Stimulated activated naive CD4-positive, alpha-beta T cell (primary cell): ENCODE measurements at places on chromosomes 6 and 20.
A peak's percentile ranks its signal among the peaks of the same experiment; 100 is the strongest.

DNA sequence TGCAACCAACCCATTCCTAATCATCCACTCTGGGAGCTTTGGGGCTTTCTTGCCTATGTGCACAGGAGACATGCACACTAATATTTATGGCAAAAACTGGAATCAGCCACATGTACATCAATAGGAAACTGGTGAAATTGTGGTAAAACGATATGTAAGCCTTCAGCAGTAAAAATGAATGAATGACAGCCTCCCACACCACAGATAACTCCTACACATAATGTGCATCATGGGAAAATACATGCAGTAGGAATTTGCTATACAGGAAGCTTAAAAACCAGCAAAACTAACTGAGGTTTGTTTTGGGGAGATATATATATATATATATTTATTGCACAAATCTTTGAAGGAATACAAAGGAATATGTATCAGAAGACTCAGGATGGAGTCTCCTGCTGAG, 47.6 kb downstream of the HLA-G start:
- DNase-seq, result no peak

- no peak for DNase-seq
Observed at GRCh38 chr20:32474717-32474966, 110.5 kb downstream of the NOL4L start.

- DNase-seq, result no peak
Observed at GRCh38 chr6:71510057-71510713, 221.6 kb downstream of the OGFRL1 start.

GRCh38 chr20:37326666-37327065, 19.3 kb upstream of the SRC start:
- DNase-seq, result no peak

- no peak for DNase-seq
Observed at GRCh38 chr6:14035071-14035847, 82.3 kb upstream of the CD83 start.

GRCh38 chr6:1424306-1424927, 35.0 kb downstream of the FOXF2 start:
- no peak for DNase-seq

DNA sequence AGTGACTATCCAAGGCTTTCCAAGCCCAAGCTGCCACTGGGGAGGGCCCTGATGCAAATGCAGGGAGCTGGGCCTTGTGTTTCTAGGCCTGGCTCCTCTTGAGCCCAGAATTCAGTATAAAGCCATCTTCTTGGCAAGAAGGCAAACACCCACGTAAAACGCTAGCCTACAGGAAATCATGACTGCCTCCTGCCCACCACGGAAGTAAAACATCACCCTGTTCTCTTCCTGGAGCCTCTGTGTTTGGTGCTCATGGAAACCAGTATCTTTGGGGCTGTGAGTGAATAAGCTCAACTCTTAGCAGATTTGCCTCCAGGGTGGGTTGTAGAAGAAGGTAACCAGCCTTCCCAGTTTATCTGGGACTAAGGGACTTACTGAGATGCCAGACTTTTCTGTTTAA, 271.0 kb downstream of the ZNF217 start:
- DNase-seq, result peak; percentile 13

DNA sequence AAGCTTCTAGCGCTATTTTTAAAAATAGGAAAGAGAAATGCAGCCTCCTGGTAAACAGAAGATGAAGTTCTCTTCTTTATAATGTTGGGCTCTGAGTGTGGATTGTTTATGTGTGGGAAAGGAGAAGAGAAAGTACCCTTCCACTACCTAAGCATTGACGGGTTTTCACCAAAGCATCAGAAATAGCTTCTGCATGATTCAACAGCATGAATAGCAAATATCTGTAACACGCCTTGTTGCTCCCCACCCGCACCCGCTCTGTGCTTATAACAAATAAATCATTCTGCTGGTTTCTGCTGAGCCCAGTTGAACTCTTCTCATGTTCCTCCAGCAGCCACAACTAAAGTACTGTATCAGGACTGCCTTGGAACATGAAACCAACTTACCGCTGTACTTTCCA, 20.7 kb downstream of the TXLNB start:
- no peak for DNase-seq

DNA sequence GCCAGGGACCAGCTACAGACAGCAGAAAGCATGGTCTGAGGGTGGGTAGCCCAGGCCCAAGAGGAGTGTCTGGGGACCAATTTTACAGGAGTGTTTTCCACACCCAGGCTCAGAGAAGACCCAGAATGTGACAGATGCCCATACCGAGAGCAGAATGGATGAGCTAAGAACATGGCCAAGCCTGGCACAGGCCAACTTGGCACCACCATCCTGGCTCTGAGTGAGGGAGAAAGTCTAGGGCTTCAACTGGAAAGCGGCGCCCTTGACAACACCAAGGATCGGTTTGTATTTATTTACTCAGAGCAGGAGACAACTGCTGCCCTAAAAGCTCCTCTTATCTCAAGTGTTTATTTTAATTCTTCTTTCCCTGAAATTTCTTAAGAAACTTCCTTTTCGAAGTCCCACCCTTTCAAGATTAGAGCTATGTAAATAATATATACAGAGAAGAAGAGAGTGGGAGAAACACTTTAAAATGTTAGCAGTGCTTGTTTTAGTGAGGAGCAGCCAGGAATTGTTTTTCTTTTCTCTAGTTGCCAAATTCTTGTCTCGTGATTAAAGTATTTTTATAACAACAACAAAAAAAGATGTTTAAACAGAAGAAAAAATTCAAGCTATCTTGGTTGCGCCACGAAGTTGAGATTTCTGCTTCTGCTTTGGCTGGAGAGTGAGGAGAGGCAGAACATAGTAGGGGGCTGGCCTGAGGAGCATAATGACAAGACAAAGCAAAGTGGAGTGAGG, 16.2 kb downstream of the TNXB start:
- no peak for DNase-seq

- DNase-seq, result no peak
Observed at GRCh38 chr6:119929121-119929520, 579.6 kb upstream of the MAN1A1 start.

DNA sequence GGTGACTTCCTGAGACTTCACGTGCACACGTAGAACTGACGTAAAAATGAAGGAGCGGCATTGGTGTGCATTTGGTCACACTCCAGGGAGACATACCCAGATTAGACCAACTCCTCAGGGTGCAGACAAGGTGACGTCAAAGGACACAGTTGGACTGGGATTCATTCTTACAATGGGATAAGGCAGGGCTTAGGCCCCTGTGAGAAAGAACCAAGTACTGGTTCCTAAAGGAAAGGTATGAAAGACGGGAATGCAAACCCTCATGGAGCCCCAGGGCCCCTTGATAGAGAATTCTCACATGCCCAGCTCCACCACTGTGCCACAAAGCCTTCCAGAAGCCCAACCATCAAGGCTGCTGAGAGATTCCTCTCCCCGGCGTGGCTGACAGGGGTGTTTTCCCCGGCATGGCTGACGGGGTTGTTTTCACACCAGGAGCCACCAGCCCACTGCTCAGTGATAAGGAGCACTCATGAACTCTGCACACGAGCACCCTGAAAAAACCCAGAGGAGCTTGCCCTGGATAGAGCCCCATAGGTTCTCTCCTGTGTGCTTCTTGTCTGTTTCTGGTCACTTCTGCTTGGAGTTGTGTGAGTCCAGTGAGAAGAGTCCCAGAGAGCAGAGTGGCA, 90.1 kb downstream of the CAP2 start:
- no peak for DNase-seq

- no peak for DNase-seq
Observed at GRCh38 chr20:44196271-44196670, 9.3 kb upstream of the JPH2 start.

GRCh38 chr6:108167449-108168089, 1.7 kb downstream of the NR2E1 start:
- no peak for DNase-seq

- no peak for DNase-seq
Observed at GRCh38 chr20:62860391-62860923, 1.2 kb downstream of the TCFL5 start.

DNA sequence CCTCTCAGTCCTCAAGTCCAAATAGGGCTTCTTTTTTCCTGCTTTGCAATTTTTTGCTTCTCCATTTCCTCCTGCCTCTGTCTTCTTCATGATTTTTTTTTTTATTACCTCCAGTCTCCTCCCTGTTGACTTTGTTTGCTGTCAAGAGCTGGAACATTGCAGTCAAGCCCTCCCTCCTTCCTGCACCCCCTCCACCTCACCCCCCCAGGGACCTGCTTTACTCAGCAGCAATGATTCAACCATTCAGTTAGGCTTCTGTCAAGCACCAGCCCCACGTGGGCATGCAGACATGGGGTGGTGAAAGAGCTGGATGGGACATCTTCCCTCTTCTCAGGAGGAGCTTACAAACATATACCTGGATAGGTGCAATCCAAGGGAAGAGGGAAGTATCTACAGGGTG, 142.4 kb downstream of the LRFN2 start:
- DNase-seq, result no peak

GRCh38 chr6:37525460-37526357, 26.0 kb upstream of the CCDC167 start:
- DNase-seq, result no peak

DNA sequence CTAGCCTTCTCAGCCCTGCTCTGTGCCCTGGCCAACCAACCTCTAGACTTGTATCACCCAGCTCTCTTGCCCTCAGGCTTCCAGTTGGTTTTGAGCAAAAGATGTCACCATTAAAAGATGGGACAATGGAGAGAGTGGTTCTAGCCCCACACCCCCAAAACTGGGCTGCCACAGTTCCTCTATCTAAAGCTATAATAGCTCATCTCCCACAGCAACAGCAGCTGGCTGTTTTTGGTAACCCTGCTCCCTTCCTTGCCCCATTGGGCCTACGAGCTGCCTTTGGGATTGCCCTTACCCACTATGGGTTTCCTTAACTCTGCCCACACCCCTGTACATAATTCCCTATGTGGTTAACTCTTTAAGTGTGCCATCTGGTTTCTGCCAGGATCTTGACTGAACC, 7.6 kb upstream of the SRSF3 start:
- DNase-seq, result no peak

- DNase-seq, result no peak
Observed at GRCh38 chr6:117559299-117559698, 43.0 kb downstream of the GOPC start.

DNA sequence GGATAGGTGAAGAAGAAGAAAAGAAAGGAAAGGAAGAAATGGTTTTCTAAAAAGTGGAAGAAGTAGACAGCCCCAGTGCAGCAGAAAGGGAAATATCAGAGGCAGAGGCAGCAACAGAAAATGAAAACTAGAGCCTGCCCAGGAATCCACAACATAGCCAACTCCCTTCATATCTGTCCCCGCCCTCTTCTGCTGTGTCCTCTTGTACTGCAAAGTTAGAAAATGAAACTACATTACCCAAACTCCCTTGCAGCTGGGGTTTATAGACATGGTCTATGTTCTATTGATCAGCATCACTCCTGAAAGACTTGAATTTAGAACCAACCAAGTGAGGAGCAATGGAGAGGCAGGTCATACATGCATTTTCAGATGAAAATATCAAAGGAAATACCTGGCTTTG, 200.5 kb upstream of the PHACTR1 start:
- DNase-seq, result no peak

GRCh38 chr6:144471986-144472385, 186.9 kb downstream of the UTRN start:
- DNase-seq, result no peak

- no peak for DNase-seq
Observed at GRCh38 chr6:18218233-18218632, 46.1 kb downstream of the DEK start.

DNA sequence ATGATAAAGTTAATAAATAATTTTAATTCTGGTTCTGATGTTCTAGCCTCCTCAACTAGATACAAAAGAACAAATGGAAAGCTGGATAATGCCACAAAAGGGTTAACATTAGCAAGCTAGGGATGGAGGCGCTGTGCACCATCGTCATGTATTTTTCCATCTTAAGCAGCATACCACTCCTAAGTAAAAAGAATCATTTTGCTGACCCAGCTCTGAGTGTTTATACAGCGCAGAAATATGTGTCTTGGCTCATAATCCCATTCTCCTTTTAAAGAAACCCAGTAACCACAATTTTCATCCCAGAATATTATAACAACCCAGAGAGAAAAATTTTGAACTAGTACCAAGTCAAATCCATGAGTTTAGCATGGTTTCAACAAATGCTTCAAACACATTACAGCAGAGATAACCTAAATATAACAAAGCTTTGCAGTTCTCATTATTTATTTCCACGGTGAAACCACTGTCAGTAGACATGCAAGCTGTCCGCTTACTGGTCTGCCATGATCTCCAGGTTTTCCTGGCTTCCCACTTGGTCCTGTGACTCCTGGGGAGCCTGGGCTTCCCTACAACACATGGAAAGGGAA, 111.1 kb downstream of the COL12A1 start:
- DNase-seq, result no peak
